NCI-H1092 treated with DMSO at 0.1 percent for 48 hours (cell line): ENCODE measurements at places on chromosomes 1 and 21.

GRCh38 chr1:113567427-113567826 lies 177.1 kb downstream of the MAGI3 start:
- DNase-seq: no peak

GRCh38 chr21:42039911-42040351 lies 29.8 kb upstream of the ZBTB21 start:
- no peak for DNase-seq

DNA sequence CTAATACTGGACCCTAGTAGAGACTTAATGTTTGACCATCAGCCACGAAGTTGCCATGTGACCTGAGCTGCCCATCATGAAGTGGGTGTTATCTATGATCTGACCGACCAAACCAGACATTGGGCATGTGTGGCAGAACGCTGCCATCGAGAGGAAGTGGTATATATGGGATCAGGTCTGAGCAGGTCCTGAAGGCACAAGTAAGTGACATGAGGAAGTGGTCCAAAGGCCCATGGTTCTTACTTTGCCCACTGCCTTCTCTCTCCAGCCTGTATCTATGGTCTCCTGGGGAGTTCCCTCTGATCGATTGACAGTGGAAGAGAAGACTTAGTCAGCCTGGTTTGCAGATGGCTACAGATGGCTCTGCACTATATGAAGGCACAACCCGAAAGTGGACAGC lies 7.9 kb downstream of the SPSB1 start:
- no peak for DNase-seq

DNA sequence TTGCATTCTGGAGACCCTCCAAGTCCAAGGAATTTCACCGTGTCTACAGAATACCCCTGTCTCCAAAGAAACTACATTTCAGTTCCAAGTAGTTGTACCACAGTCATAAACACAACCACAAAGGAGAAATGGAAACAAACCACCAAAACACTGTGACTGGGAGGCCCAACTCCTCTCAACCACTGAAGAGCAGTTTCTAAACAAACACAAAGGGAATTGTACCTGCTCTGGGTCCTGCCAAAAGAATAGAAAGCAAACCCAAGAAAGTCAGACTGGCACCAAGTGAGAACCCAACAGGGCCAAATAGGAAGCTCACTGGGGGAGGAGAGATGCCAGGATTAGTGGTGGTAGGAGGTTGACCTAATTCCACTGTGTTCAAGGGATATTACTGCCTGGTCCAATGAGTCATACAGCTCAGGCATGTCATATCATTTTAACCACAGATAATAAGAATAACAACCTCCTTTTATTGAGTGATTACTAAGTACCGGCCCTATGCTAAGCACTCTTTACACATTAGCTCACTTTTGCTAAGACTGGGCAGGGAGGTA lies 123.9 kb upstream of the PPP2R5A start:
- DNase-seq: no peak

- DNase-seq: no peak
These were observed 55.4 kb upstream of the SCYL3 start for GRCh38 chr1:169949139-169949538.

- DNase-seq: no peak
These were observed 36.6 kb downstream of the MORN1 start for GRCh38 chr1:2354511-2355372.

DNA sequence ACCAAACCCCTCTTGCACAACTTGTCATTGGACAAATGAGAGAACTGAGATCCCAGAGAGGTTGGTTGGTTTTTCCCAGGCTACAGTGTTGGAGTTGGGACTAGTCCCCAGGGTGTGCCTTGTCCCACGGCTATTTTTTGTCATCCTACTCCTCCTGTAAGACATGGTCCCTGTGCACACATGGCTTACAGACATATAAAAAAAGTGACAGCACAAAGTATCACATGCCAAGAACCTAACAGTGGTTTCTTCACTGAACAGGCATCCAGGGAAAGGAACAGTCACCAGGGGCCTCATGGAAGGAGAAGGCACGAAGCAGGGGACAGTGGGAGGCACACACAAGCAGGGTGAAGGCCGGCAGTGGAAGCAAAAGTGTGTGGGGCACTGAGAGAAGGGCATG lies 36.5 kb downstream of the SERBP1 start:
- no peak for DNase-seq

GRCh38 chr1:25820247-25821111 lies 725 bp downstream of the MTFR1L start:
- peak; percentile 49 for DNase-seq

GRCh38 chr1:54111624-54112023 lies 41.2 kb downstream of the CDCP2 start:
- no peak for DNase-seq

DNA sequence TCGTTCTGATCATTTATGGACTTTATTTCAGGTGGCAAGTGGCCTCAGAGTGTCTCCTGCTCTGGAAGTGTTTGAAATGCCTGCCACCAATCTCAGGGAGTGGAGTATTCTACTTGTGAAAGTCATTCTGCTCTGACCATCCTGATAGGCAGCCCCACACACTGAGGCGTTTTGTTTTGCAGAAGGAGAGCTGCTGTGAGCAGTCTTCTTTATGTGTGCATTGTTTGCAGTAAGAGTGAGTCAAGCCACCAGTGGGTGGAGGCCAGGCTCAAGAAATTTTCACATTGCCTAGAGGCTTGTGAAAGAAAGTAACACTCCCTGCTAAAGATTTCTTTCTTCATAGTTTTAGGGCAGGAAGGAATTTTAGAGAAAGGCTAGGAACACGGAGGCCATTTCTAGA lies 204.4 kb downstream of the SLC35F3 start:
- no peak for DNase-seq
